ENCODE measurements at places on chromosomes 3 and 15. TPM values are rescaled to one million over a fixed set of nuclear protein-coding genes. Genes with fewer than 3 reads are reported as not detected.

GRCh38 chr3:107643038-107643883 is 120.5 kb downstream of the BBX start:
- no peak for DNase-seq
- H3K36me3 ChIP-seq: no peaks in the 10 kb centered on the region
- no peak overlapping the region for H3K27ac ChIP-seq
- H3K4me1 ChIP-seq: peaks cover 2% of the 10 kb centered on the region

- DNase-seq: no peak
- H3K36me3 ChIP-seq: peaks cover 20% of the 10 kb centered on the region
- peaks cover 8% of the 10 kb centered on the region for H3K4me1 ChIP-seq
- no peak overlapping the region for H3K27ac ChIP-seq
Observed at GRCh38 chr3:136353461-136353860, 103.3 kb downstream of the PCCB start.

DNA sequence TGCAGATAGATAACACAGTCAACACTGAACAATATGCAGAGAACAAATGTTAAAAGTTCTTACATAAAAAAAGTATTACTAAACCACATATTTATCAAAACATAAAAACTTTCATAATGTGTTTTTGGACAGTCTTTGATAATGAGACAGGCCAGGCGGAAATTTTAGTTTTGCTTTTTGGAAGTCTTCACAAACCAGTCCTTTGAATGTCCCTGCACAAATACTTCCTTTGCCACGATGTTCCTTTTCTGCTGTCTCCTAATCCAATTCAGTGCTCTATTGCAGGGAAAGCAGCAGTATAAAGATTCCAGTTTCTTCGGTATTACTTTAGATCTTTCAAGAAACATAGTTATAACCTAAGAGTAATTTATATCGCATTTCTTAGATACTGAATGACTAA is 135.9 kb downstream of the TBL1XR1 start:
- H3K27ac ChIP-seq: no peak overlapping the region
- H3K4me1 ChIP-seq: peaks cover 6% of the 10 kb centered on the region

GRCh38 chr3:159881828-159882309 is 106.8 kb upstream of the IL12A start:
- no peak for DNase-seq
- H3K4me3 ChIP-seq: no peak overlapping the region
- no peaks in the 10 kb centered on the region for H3K36me3 ChIP-seq
- H3K4me1 ChIP-seq: peaks cover 4% of the 10 kb centered on the region

DNA sequence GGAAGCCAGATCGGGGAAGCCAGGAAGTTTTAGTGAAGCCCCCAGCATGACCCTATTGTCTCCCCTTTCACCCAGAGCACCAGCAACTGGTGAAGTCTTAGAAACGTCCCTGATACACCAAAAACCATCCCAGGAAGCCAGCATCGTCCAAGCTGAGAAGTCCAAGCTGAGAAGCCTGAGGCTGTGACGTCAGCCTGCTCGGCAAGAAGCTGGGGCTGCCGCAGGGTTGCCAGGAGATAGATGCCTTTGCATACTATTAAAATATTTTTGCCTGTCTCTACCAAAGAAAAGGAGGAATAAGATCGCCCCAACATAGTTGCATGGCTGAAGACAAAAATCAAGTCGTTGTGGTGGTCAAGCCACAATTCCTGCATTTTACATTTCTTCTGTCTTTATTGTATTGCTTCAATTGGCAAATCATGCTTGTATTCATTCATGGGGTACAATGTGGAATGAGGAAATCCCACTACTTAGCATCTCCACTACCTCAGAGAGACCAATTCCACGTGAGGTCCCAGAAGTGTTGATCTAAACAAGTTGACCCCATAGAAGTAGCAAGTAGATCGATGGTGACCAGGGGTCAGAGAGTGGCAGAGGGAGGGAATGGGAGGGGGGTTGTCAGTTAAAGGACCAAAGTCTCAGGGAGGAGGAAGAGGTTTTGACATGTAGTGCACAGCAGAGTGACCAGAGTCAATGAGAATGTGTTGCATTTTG is 19.6 kb upstream of the EMC3 start:
- H3K4me1 ChIP-seq: peaks cover 7% of the 10 kb centered on the region
- no peak overlapping the region for H3K4me3 ChIP-seq

DNA sequence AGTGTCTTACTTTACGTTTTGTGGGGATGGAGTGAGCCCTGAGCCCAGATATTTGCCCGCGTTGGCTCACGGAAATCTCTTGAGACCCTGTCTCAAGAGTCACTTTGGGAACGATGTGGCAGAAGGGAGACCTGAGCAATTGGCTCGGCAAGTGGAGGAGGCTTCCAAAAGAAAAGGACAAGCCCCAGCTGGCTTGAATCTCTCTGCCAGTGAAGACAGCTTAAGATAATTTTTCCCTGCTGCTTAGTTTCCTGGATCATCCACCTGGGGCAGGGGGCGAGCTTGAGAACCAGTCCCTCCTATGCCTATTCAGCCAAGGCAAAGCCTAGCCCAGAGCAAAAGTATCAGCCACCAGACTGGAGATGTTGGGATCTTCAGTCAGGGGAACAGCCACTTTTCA is 708 bp downstream of the SEC22A start:
- H3K27me3 ChIP-seq: no peaks in the 10 kb centered on the region
- peak overlapping the region; percentile 91 for H3K27ac ChIP-seq

- peaks cover 22% of the 10 kb centered on the region for H3K27me3 ChIP-seq
- no peak overlapping the region for H3K27ac ChIP-seq
- no peak for DNase-seq
- peaks cover 2% of the 10 kb centered on the region for H3K4me1 ChIP-seq
- no peak overlapping the region for H3K4me3 ChIP-seq
- peaks cover 1% of the 10 kb centered on the region for H3K36me3 ChIP-seq
Observed at GRCh38 chr15:100029045-100029444, 295.8 kb upstream of the LYSMD4 start.

- H3K27ac ChIP-seq: no peak overlapping the region
- H3K36me3 ChIP-seq: no peaks in the 10 kb centered on the region
- peaks cover 66% of the 10 kb centered on the region for H3K27me3 ChIP-seq
- no peak for DNase-seq
- peaks cover 14% of the 10 kb centered on the region for H3K4me1 ChIP-seq
Observed at GRCh38 chr3:16516695-16517481, 3.4 kb upstream of the RFTN1 start.

DNA sequence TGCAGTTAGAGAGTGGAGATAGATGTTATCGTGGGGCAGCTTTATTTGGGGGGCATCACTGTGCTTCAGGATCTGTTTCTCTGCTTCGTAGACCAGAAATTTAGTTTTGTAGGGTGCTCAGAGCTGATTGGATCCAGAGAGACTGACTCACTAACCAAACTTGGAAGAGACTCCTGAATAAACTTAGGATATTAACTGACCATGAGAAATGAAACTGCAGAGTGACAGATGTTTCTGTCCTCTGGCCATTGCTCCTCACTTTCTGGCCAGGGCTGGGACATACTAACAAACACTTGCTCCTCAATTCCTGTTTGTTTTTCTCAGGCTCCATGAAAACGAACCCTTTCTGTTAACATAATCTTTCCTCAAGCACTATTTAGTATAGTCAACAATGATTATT is 4.3 kb downstream of the ZNF592 start:
- peak overlapping the region; percentile 20 for H3K4me3 ChIP-seq
- H3K4me1 ChIP-seq: peaks cover 47% of the 10 kb centered on the region
- peak overlapping the region; percentile 73 for H3K27ac ChIP-seq
- peaks cover 3% of the 10 kb centered on the region for H3K36me3 ChIP-seq
- DNase-seq: no peak

GRCh38 chr3:47996440-47996839 is 19.8 kb downstream of the MAP4 start:
- no peak overlapping the region for H3K27ac ChIP-seq
- no peak for DNase-seq
- H3K4me3 ChIP-seq: no peak overlapping the region
- H3K27me3 ChIP-seq: no peaks in the 10 kb centered on the region

- no peaks in the 10 kb centered on the region for H3K4me1 ChIP-seq
- no peak overlapping the region for H3K4me3 ChIP-seq
- no peak overlapping the region for H3K27ac ChIP-seq
- no peak for DNase-seq
Observed at GRCh38 chr3:10602769-10603768, 97.7 kb upstream of the ATP2B2 start.

DNA sequence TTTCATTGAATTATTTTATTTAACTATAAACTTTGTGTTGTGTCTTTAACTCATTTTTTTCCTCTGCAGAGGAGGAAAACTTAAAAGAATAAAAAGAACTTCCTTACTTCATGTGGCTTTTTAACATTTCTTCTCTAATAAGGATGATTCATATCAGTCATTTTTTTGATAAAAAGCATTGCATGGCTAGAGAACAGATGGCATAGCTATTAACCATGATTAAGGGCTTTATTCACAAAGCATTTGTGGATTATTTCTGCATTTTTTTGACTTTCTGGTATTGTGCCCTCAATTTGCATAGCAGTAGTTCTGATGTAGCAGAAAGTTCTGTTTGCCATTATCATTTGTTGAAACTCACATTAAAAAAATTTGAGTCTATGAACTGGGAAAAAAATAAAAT is 540.8 kb downstream of the SI start:
- no peak overlapping the region for H3K4me3 ChIP-seq
- H3K27me3 ChIP-seq: no peaks in the 10 kb centered on the region
- peaks cover 2% of the 10 kb centered on the region for H3K4me1 ChIP-seq

- peaks cover 15% of the 10 kb centered on the region for H3K36me3 ChIP-seq
- DNase-seq: no peak
- H3K4me3 ChIP-seq: no peak overlapping the region
Observed at GRCh38 chr3:194404365-194405140, 5.5 kb upstream of the GP5 start.

DNA sequence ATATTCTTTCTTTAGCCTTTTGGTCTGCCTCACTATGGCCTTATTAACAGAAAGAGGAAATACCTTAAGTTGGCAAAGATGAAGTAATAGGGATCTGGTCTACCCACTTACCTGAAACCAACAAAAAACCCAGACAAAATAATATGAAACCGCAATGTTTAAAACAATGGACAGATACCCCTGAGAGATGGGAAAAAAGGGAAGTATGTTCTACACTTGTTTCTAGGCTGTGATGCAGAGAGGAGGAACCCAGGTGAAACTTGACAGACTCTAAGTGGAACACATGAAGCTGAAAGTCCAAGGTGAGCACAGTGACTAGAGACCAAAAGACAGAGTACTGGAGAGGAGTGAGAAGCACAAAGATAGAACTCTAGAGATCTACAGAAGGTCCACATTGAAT is 78.4 kb downstream of the NR2E3 start:
- no peaks in the 10 kb centered on the region for H3K27me3 ChIP-seq
- no peak overlapping the region for H3K4me3 ChIP-seq
- H3K36me3 ChIP-seq: peaks cover 17% of the 10 kb centered on the region
- DNase-seq: no peak
- no peaks in the 10 kb centered on the region for H3K4me1 ChIP-seq

The RNU5B-1 gene
- total RNA-seq: 48.7 TPM

The DET1 gene
- total RNA-seq: 11.7 TPM

The RTP3 gene
- not detected for total RNA-seq

The SHC4 gene
- total RNA-seq: 0.36 TPM

The TGM5 gene
- total RNA-seq: not detected

The SGO1 gene
- total RNA-seq: 14.8 TPM

The TRH gene
- 0.36 TPM for total RNA-seq

The DAPK2 gene
- 2.0 TPM for total RNA-seq

The GOLGA6A gene
- 0.89 TPM for total RNA-seq

The SPTBN5 gene
- total RNA-seq: 6.6 TPM
